Nephron progenitor cell (in vitro differentiated cells): ENCODE measurements at places on chromosomes 5 and 9.

DNA sequence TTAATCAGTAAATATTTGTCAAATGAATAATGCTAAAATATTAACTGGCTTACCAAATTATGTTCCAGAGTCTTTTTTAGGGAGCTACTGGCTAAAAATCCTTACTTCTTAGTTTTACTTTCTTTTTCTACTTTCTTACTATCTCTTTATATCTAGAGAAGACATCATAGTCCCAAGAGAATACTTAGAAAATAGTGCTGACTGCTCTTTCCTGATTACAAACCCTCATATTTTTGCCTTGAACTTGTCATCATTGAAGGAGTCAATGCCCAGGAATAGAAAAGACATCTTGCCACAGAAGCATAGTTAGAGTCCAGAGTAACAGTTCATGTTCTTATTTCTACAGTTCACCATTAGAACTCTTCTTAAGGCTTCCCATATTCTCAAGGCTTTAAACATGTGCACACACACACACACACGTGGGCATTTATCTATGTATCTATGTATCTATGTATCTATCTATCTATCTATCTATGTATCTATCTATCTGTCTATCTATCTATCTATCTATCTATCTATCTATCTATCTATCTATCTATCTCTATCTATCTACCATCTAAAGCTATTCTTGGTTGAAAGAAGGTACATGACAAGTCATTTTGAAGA lies 654.3 kb downstream of the ANXA1 start:
- no peak for DNase-seq

DNA sequence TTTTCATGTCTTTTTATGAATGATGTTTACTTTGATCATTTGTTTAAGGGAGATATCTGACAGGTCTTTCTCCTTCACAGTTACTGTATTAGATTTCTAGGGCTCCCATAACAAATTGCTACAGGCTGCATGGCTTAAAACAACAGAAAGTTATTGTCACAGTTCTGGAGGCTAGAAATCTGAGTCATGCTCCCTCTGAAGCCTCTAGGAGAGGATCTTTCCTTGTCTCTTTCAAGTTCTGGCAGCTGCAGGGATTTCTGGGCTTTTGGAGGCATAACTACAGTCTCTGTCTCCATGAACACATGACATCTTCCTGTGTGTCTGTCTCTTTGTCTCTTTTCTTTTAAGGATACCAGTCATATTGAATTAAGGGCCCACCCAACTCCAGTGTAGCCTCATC lies 557.3 kb upstream of the SEMA6A start:
- DNase-seq, result no peak

DNA sequence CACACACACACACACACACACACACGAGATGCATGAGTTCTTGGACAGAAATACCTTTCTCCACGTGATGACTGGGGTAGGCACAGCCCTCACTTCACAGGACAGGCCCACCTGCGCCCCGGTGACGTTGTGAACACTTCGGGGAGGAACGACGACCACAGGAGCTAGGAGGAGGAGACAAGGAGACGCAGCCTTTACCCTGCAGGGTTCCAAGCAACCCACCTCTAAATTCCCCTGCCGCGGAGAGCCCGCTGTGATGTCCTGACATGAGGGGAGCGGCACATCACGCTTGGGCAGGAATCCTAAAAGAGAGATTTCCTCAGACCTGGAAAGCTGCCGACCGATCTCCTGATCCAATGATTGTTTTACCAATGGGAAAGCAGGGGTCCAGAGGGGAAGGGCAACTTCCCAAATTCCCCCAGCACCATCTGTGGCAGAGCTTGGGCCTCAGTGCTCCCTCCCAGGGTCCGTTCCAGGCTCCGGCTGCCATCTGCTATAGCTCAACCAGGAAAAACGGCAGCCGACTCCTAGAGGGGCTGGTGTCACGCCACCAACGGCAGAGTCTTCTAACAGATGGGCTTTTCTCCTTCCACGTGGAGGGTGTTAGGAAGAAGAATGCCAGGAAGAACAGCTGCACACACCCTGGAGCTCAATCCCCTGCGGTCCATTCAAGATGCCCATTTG lies 10.1 kb downstream of the IGFBPL1 start:
- DNase-seq, result no peak

DNA sequence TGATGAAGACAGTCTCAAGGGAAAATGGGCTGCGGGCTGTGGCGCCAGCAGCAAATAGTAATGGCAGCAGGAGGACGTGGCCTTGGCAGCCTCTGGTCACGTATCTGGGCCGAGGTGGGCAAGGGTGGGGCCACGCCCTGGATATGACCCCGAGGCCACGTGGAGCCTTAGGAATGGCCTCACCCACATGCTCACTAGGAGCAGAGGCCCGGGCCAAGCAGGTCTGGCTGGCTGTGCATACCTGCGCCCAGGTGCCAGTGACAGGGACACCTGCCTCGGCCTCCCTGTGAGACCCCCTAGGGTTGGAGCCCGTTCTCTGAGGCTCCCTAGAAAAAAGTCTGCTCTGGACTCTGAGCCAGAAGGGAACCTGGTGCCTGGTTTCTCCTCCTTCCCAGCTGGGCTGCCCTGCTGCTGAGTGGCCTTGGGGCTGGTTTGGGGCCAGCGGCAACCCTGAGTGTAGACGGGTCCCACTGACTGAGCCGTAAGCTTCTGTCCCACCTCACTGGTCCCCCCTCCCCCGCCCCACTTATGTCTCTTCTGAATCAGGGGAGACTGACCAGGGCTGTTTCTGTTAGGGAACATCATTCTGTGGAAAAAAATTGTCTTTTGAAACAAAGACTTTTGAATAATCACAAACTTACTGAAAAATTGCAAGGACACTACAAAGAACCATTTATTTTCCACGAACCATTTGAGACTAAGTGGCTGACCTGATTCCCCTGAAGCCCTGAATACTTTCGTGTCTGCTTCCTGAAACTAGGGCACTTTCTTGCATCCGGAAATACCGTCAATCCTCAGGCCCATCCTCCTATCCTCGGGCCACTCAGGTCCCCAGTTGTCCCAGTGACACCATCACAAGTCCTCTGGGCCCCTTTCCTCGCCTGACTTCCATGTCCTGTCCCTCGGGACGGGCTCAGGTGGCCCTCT lies 60.8 kb downstream of the WNK2 start:
- no peak for DNase-seq

DNA sequence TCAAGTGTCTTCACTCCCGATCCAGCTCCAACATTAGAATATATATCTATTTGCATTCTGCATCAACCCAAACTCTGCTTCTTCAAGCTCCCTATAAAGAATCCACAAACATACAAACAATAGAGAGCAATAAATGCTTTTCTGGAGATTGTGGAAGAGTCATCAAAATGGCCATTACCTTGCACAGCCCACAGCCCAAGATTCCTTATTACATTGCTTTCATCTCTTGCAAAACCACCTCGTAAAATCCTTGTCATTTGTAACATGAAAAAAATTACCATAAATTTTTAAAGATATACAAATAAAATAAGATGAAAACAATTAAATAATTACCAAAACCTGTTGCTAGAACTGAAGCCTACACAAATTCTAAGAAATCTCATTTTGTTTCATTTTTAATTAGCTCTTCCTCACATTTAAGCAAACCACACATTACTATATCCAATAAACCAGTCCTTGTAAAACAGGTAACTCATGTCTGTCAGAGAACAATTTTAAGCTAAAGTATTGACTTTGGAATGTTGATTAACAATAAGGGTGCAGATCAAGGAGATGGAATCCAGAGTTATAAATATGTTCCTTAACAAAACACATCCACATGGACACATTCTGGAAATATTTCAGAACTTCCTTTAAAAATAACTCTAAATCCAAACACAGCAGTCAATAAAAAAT lies 7.1 kb downstream of the SPINK9 start:
- DNase-seq, result no peak

DNA sequence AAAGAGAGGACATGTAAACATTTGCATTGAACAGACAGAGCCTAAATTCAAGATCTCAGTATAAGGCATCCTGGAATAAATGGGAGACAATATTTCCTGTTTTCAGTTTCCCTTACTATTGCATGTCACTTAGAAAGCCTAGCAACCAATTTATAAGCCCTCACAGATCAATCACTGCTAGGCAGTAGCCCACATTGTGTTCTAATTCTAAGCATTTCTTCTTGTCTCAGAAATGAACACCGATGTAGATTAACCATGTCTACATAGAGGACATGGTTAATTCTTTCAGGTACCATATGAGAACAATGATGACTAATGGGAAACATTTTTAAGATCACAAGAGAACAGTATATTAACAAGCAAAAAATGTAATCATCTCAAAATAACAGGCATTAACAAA lies 79.6 kb upstream of the HMHB1 start:
- DNase-seq, result no peak

DNA sequence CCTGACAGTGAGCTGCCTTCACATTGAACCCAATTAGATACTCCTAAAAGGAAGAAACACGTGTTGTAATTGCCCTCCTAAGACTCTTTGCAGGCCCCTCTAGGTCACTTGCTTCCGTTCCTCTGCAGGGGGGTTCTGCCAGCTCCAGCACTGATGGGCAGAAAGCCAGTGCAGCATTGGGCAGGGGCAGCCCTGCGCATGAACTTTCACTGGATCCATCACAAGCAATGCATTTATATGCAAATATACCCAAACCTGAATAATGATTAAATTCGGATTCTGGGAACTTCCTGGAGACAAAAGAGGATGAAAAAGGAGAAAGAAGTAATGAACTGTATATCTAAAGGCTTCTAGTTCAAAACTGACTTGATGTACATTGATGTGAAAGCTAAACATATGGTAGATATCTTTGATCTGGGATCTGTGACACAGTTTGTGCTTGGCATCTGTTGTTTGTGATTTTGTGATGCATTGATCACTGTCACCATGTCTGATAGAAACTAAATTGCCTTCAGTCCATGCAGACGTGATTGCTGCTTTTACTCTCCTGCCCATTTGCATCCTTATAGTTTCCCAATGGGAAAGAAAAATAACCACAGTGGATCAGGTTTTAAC lies 313.4 kb downstream of the DEPDC1B start:
- no peak for DNase-seq

GRCh38 chr5:63032343-63032742 lies 453.7 kb downstream of the LRRC70 start:
- DNase-seq, result no peak

GRCh38 chr5:131466171-131466766 lies 168.8 kb downstream of the RAPGEF6 start:
- DNase-seq, result no peak

GRCh38 chr5:68658810-68659372 lies 434.9 kb upstream of the SLC30A5 start:
- DNase-seq, result no peak

- DNase-seq, result no peak
Measured at GRCh38 chr5:17378346-17378997, 119.6 kb upstream of the TAF11L2 start.

- no peak for DNase-seq
Measured at GRCh38 chr5:68088302-68088701, 127.3 kb upstream of the PIK3R1 start.

- DNase-seq, result no peak
Measured at GRCh38 chr9:80061940-80062339, 490.2 kb downstream of the TLE4 start.

- no peak for DNase-seq
Measured at GRCh38 chr9:35606138-35606504, 1.1 kb downstream of the TESK1 start.

DNA sequence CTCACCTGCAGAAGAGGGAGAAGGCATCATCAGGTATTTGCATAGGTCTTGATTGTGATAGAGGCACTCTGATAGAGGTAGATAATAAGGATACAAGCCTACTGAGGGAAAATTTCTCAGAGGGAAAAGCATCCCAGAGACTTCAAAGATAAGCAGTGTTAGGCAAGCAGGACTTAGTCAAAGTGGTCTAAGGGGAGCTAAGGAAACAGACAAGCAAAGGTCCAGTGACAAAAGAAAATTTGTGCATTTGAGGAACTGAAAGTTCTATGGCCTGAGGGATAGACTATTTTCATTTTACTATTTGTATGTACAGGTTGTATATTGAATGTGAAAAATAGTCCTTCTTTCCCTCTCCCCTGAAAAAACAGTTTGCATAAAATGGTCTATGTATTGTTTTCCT lies 27.4 kb downstream of the OXCT1 start:
- no peak for DNase-seq

DNA sequence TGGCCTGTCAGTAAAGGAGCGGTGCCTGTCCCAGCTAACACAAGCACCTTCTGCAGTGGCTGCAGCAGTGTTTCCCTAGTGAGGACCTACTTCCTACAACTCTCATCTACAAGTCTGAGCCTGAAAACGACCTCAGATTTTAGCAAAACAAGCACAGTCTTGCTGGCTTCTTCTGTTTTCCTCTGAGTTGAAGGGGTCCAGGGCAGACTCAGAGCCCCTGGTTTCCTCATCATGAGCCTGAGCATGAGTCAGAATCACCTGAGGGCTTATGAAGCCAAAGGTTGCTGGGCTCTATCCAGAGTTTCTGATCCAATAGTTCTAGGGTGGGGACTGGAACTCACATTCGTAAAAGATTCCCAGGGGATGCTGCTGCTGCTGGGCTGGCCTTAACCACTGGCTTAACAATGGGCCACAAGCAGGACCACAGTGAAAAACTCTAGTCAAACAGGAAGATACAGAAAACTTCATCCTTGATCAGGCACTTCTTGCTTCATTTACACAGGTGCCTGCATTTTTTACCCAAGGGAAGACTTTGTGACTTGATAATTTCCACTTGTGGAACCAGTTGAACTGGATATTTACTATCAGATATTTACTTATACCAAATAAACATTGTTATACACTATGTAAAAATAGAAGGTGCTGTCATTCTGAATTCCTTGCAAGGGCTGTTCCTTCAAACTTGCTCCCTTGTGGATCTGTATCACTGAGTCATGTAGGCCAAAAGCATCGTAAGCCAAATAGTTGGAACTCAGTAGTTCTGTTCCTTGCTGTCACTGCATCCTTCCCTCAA lies 4.3 kb upstream of the ACER2 start:
- DNase-seq, result no peak

DNA sequence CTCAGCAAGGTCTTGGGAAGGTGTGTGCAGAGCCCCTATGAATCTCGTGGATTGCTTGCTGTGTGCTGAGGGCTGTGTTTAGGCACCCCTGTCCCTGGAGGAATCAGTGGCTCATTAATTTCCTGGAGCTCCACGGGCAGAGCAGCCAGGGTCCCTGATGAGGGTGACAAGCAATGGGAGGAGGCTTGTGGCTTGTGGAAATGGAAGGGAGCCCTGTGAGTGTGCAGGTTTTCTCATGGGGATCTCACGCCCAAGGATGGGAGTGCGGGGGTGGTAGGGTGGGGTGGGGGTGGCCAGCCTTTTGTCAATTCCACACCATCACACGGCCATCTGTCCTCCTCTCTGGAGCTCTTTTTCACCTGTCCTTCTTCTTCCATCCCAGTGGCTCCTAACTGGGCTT lies 25.3 kb downstream of the PHF2 start:
- DNase-seq, result no peak

GRCh38 chr9:137474271-137474670 lies 15.1 kb upstream of the NSMF start:
- DNase-seq, result no peak

GRCh38 chr9:97571664-97572063 lies 61.5 kb downstream of the TSTD2 start:
- DNase-seq, result no peak

DNA sequence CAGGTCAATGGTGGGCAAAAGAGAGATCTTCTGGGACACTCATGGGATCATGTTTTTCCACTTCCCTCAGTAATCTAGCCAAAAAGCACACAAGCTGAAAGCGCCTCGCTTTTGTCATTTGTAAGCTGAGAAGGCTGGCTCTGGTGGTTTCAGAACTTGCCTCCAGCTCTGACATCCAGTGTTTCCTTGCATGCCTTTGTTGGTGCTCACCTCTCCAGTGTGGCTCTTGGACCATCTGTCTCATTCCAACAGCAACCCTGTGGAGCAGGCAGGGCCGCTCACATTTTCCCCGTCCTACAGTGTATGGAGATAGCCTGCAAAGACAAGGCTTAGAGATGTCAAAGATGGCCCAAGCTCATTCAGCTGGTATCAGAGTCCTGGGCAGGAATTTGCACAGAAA lies 160.8 kb upstream of the KLF4 start:
- no peak for DNase-seq
